ENCODE measurements at places on chromosomes 3 and 15.

DNA sequence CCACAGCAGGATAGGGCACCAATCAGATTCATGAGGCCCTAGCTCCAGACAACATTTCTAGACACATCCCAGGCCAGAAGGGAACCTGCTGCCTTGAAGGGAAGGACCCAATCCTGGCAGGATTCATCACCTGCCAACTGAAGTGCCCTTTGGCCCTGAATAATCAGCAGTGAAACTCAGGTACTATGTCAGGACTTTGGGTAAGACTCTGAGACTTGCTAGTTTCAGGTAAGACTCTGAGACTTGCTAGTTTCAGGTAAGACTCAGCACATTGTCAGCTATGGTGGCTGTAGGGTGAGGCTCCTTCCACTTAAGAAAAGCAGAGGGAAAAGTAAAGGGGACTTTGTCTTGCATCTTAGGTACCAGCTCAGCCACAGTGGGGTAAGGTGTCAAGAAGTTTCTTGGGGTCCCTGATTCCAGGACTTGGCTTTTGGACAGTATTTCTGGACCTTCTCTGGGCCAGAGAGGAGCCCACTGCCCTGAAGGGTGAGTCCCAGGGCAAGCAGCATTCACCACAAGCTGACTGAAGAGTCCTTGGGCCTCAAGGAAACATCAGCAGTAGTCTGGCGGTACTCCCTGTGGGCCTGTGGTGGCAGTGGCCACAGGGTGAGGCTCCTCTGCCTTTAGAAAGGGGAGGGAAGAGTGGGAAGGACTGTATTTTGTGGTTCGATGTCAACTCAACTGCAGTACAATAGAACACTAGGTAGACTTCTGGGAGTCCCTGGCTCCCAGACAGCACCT, 13.7 kb upstream of the COL8A1 start:
- DNase-seq, result no peak

DNA sequence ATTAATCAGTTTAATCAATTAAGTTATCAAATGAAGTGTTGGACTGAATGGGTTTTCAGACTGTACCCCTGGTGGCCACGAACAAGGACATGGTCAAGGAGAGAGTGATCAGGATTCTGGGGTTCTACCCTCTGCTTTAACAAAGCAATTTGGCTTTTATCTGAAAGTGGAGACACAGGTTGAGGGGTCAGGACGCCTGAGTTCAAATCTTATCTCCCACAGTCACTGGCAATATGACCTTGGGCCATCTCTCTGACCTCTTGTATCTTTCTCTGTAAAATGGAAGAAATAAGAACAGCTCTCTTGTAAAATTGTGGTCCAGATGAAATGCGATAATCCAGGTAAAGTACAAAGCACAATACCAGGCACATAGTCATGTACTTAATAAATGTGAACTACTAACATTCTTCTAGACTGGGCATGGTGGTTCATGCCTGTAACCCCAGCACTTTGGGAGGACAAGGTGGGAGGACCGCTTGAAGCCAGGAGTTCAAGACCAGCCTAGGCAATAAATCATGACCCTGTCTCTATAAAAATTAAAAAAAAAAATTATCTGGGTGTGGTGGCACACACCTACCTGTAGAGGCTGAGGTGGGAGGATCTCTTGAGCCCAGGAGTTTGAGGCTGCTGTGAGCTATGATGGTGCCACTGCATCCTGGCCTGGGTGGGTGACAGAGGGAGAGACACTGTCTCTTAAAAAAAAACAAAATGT, 48.6 kb upstream of the ARL8B start:
- DNase-seq, result no peak

- no peak for DNase-seq
Observed at GRCh38 chr15:55586808-55587207, 1.3 kb downstream of the PYGO1 start.

DNA sequence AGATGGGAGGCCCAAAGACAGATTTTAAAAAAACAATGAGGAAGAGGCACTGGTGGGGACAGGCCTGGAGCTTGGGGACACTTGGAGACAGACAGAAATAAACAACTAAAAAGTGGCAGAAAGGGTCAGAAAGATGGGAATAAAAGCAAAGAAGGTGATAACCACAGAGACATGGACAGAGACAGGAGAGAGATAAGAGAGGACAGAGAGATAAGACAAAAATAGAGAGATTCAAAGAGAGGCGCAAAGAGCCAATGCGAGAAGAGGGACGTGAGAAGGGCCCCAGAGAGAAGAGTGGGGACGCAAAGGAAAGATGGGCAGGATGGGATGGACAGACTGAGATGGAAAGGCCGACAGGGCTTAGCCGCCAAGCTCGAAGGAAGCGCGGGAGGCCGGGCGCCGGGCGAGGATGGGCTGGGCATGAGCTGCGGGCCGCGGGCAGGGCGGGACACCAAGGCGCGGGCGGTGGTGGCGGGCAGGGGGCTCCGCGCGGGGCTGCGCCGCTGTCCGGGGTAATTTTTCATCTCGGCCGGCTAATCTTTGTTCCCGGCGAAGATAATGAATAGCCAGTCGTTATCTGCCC, 3.1 kb upstream of the GATA2 start:
- no peak for DNase-seq

- no peak for DNase-seq
Observed at GRCh38 chr3:101512396-101512645, 691 bp downstream of the SENP7 start.

DNA sequence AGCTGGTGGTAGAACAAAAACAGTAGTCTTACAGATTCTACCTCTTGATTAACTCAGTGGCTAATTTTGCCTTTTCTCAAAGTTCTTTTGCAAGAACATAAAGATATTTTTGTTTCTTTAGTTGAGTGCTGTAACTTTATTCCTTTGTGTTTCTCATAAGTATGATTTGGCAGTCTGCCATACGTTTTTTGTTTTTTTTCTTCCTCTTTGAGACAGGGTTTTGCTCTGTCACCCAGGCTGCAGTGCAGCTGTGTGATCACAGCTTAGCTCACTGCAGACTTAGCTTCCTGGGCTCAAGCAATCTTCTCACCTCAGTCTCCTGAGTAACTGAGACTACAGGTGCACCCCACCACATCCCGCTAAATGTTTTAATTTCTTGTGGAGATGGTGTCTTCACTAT, 22.4 kb downstream of the B3GNT5 start:
- peak; percentile 95 for DNase-seq

- DNase-seq, result no peak
Observed at GRCh38 chr15:101264911-101265641, 12.2 kb downstream of the SELENOS start.

GRCh38 chr3:104885214-104885814, 481.4 kb upstream of the ALCAM start:
- no peak for DNase-seq

- DNase-seq, result peak; percentile 99
Observed at GRCh38 chr15:99403597-99403996, 152.3 kb downstream of the LRRC28 start.

GRCh38 chr3:75341324-75342067, 322.6 kb upstream of the FRG2C start:
- DNase-seq, result peak; percentile 13

DNA sequence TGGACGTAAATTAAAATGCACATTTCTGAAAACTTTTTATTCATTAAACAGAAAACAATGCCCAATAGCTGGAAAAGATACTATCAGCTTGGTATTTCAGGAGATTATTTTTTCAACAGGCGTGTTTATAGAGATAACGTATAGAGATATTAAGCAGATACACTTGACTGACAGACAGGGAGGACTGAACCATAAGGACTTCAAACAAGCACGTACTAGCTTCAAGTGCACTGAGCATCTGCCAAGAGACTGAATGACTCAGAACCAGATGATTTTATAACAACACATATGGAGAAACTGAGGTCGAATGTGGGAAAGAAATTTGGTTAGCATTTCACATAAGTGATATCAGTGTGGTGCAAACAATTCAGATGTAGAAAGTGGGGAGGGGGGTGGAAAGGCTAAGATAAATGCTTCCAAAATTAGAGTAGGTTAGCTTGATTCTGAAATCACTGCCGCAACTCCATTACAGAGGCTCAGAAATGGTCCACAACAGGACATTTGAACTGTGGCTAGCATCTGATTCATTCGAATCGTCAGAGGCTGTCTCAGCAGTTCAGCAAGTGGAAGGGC, 103.5 kb downstream of the SEMA6D start:
- DNase-seq, result no peak

- DNase-seq, result peak; percentile 19
Observed at GRCh38 chr3:49785565-49786356, 581 bp downstream of the IP6K1 start.

GRCh38 chr3:189809583-189809982, 178.4 kb downstream of the TP63 start:
- no peak for DNase-seq

GRCh38 chr15:98715890-98716443, 67.6 kb downstream of the IGF1R start:
- DNase-seq, result no peak

DNA sequence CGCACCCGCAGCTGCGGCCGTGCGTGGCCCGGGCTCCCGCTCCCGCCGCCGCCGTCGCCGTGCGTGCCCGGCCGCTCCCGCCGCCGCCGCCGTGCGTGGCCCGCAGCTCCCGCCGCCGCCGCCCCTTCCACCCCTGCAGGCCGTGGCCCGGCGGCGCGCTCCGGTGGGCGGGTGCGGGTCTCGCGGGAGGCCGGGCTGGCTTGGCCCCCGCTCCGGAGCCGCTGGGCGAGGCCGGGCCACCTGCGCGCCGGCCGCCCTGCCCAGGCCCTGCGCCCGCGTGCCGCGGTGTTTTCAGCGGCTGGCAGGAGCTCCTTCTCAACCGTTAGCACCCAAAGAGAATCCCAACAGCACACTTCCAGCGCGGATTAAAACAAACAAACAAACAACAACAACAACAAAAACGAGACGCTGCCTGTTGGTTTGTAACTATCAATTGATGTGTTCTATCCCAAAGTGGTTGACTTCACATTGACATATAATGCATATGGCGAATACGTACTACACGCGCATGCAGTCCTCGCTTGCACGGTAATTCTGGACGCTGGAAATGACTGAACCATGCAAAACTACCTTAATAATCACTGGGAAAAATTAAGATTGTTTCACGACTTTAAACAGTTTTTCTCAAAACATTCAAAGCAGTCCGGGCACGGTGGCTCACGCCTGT, 113.7 kb upstream of the GOLGA8J start:
- no peak for DNase-seq

GRCh38 chr3:10570196-10570946, 65.0 kb upstream of the ATP2B2 start:
- no peak for DNase-seq

- no peak for DNase-seq
Observed at GRCh38 chr3:61682671-61683548, 121.5 kb downstream of the PTPRG start.

GRCh38 chr3:37519236-37519635, 342.4 kb upstream of the CTDSPL start:
- DNase-seq, result no peak

DNA sequence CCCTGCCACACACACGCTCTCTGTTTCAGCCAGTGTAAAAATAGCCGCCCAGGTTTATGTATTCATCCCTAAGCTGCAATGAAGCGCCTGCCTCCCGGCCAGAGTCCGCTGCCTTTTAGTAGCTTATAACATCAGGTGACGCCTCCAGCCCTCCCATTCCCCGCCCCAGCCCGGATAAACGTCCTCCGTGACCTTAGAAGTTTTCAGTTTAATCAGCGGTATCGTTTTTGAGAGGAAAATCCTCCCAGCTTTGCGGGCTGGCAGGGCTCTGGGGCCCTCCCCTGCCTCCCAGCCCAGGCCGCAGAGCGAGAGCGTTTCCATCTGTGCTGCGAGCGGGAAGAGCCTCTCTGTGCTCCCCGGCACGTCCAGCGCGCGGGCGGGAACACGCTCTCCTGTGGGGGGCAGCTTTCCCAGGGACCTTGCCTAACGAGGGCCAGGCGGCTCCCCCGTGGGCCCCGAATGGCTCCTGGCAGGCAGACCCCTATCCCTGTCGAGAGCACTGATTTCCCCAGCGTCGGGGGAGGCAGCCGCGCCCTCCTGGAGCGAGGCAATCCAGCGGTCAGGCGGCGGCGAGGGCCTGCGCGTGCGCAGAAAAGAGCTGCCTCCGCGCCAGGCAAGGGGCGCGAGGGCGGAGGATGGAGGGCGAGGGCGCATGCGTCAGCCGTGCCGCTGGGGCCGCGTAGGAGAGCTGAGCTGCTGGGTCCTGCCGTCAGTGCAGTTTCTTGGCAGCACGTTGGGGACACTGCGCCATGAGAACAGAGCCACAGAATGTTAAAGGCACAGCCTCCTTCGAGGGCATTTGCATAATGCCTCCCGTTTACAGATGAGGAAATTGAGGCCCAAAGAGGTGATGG, 71.1 kb downstream of the CCNL1 start:
- DNase-seq, result peak; percentile 95

- DNase-seq, result peak; percentile 47
Observed at GRCh38 chr15:72199721-72200212, 2.2 kb upstream of the GRAMD2A start.

- no peak for DNase-seq
Observed at GRCh38 chr3:67382536-67382935, 271.9 kb downstream of the SUCLG2 start.

DNA sequence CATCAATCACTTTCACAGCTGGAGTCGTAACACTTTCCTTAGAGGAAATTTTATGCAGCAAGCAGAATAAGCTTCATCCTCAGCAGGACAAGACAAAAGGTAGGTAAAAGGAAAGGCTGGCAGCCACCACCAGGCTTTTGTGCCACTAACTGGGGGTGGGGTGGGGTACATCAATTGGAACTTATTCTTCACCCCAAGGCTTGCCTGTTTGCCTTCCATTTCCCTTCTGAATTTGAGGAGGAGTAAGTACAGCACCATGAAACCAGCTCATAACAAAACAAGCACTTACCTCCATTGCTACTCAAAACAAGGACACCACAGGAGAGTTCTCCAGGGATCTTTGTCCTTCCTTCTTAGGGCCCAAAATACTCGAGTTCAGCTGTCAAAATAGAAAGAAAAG, 296.8 kb downstream of the ARRDC4 start:
- DNase-seq, result no peak

- DNase-seq, result no peak
Observed at GRCh38 chr15:30978328-30978727, 13.1 kb downstream of the MTMR10 start.

DNA sequence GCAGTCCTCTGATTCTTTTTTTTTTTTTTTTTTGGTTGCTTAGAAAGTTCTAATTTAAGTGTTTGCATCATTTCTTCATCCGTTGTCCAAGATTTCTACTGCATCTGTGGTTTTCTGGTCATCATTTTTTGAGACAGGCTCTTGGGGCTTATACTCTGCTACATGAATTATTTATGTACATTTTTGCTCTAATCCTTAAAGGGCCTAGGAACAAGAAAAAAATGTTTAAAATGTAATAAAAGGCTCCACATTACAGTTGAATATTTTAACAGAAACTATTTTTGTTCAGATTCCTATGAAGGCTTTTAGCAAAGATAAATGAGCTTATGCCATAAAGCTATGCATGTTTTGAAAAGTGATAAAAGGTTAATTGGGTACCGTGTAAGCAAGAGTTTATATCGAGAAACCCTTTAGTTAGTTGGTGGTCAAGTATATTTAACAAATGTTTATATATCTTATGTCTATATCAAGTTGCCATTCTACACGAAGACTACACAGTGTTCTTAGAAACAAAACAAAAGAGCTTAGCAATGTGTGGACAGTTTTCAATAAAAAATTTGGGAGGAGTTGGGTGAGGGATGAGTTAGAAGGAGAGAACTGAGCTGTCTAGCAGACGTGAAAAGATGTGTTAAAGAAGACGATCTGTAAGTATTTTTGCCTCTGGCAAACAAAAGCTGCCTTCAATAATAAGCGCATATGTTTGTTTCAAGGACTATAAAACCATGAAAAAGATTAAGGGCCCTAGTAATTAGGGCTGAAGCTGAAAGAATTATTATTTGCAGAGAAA, 563.6 kb upstream of the NAALADL2 start:
- no peak for DNase-seq
